Umbilical cord (tissue), 2 donors: ENCODE measurements at places on chromosomes 12 and 14.
A peak's percentile ranks its signal among the peaks of the same experiment; 100 is the strongest.

DNA sequence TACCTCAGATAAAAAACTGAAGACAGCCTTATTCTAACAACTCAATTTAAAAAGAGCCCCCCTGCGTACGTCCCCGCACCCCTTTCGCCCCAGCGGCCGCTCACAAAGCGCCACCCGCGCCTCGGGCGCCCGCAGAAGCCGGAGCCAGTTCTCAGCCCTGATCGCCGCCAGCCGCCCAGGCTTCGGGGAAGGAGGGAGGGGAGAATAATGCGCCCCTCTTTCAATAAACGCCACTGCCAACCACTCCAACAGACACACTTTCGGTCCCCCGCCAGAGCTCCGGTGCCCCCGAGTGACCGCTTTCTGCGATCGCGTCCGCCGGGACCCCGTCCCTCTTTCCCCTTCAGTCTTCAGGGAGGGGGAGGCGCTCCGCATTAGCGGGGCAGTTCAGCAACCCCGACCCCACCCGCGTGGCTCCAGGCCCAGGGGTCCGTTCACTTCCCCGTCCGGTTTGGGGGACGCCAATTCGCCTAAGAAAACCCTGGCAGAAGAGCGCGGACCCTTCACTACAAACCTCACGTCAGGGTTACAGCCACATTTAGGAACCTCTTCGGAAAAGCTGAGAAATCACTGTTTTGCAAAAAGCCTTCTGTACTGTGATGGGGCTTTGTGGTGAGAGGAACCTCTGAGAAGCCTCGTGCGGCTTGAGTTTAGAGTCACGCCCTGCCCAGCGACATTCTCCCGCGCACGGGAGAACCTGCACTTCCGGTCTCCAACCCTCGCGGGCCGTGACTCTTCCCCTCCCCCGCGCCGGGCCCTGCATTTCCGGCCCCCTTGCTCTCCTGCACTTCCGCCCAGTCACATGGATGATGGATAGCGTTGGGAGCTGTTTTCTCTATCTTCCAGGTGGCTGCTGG is 18.7 kb downstream of the FOXG1 start:
- DNase-seq, result no peak

GRCh38 chr12:97714107-97714563 is 251.5 kb downstream of the RMST start:
- no peak for DNase-seq

DNA sequence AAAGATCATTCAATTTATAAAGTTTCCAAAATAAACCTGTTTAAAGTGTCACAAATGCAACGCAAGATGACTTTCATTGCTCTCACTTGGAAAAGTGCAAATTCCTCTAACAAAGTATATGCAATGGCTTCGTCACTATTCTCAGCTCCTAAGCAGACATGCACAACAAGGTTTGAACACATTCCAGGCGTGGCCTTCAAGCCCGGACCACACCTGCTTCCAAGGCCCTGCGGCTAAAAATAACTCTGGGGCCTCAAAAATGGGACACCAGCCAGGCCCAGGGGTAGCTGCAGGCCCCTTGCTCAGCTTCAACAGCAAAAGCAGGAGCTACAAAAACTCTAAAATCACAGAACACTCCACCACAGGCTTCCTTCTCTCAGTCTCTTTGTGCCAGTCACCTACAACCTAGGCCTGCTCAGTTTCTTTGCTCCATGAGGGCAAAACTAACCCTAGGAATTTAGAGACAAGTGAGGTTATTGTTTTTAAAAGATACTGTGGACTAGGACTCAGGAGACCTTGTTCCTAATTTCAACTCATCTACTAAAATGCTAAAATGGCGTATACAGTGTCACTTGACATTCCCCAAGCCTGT is 29.3 kb downstream of the DUSP16 start:
- peak; percentile 86 for DNase-seq

GRCh38 chr12:5944688-5945070 is 380 bp downstream of the ANO2 start:
- DNase-seq, result peak; percentile 8

DNA sequence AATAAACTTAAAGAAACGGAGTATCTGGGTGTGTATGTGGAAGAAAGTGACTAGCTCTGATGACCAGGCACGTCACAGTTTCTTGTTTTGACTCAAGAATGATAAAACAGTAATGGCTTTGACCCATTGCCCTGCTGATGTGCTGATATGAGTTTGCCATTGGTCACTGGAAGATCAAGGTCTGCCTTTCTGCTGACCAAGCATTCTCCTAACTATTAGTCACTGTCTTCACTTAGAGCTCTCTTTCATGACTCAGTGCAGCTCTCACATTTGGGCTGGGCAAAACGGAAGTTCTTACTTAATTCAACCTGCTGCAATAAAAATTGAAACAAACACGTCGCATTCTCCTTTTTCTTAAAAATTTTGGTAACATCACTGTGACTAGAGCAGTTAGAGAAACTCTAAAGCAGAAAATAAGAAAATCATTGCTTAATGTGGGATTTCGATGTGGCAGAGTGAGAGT is 366.7 kb downstream of the BTG1 start:
- peak; percentile 87 for DNase-seq

GRCh38 chr14:20512177-20512905 is 7.0 kb downstream of the RNASE10 start:
- no peak for DNase-seq

DNA sequence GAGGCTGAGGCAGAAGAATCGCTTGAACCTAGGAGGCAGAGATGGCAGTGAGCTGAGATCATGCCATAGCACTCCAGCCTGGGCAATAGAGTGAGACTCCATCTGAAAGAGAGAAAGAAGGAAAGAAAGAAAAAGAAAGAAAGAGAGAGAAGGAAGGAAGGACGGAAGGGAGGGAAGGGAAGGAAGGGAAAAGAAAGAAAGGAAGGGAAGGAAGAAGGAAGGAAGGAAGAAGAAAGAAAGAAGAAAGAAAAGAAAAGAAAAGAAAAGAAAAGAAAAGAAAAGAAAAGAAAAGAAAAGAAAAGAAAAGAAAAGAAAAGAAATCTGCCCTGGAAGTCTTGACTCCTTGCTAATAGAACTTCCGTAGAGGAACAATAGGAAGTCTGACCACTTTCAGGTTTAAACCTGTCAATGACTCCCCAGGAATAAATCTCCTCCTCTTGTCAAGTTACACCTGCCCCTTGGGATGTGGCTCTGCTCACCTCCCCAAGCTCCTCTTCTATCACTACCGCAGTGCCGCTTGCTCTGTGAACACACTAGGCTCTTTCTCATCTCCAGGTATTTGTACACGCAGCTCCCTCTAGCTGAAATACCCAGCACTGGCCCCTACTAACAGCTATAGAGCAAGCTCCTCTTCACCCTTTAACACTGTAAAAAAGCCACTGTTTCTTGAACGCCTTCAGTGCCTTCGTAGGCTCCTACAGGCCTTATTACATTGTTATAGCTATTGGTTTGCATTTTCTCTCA is 773.1 kb upstream of the TBX3 start:
- DNase-seq, result no peak

GRCh38 chr14:52703225-52703624 is 3.8 kb upstream of the PSMC6 start:
- DNase-seq, result peak; percentile 46
